B cell (primary cell): ENCODE measurements at places on chromosomes 16 and 17. TPM values are rescaled to one million over a fixed set of nuclear protein-coding genes. Genes with fewer than 3 reads are reported as not detected.

GRCh38 chr17:28878981-28879380 lies 18.6 kb downstream of the FLOT2 start:
- no peak overlapping the region for H3K4me3 ChIP-seq
- no peaks in the 10 kb centered on the region for H3K4me1 ChIP-seq
- no peaks in the 10 kb centered on the region for H3K36me3 ChIP-seq
- no peaks in the 10 kb centered on the region for H3K27me3 ChIP-seq
- H3K27ac ChIP-seq, result no peak overlapping the region

- H3K27ac ChIP-seq, result no peak overlapping the region
- no peak for DNase-seq
Measured at GRCh38 chr17:33523577-33523981, 230.5 kb upstream of the ASIC2 start.

DNA sequence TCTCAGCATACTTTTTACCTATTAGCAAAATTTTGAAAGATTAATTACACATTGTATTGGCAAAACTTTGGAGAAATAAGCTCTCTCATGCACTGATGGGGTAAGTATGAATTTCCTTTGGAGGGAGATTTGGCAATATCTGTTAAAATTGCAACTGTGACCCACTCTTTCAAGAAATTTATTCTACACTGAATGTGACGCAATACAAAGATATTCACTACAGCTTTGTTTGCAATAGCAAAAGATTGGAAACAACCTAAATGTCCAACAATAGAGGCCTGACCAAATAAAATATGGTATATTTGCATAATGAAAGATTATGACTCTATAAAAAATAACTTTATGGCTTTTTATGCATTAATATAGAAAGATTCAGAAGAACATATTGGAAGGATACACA lies 363.5 kb downstream of the GRIN2A start:
- H3K27ac ChIP-seq, result no peak overlapping the region
- H3K36me3 ChIP-seq, result no peaks in the 10 kb centered on the region
- DNase-seq, result no peak
- no peaks in the 10 kb centered on the region for H3K4me1 ChIP-seq
- no peak overlapping the region for H3K4me3 ChIP-seq
- H3K27me3 ChIP-seq, result no peaks in the 10 kb centered on the region

DNA sequence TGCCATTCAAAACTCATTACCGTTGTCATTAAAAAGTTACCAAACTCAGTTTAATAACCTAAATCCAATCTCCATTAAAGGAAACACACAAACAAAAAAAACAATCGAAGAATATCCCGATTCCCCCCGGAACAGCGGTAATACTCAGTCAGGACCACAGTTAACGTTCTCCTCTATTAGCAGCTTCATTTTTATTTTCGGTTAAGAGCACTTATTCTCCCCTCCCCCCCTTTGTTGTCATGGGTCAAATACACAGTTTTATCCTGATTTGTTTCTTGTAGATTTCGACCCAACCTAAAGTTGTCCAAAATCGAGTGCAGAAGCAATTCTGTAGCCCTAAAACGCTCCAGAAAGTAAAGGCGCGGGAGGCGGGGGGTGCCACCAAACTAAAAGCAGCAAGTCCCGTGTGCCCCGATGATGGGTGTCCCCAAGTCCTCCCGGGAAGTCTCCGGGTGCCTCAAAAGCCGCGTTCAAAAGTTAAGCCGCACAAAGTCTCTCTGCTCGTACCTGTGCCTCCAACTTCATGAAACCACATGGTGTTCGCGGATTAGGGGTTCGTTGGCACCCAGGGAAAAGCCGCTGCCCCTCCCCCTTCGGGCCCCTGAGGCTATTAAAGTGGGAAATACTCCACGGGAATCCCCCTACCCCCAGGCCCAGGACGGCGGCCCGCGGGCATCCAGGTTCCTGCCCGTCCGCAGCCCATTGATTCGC lies 996 bp downstream of the SUMO2 start:
- peak overlapping the region; percentile 90 for H3K4me3 ChIP-seq
- peak overlapping the region; percentile 94 for H3K27ac ChIP-seq
- H3K27me3 ChIP-seq, result no peaks in the 10 kb centered on the region
- DNase-seq, result peak; percentile 69
- peaks cover 25% of the 10 kb centered on the region for H3K36me3 ChIP-seq

GRCh38 chr17:27384261-27384701 lies 72.0 kb upstream of the KSR1 start:
- H3K4me3 ChIP-seq, result no peak overlapping the region
- no peaks in the 10 kb centered on the region for H3K27me3 ChIP-seq
- no peak for DNase-seq
- H3K27ac ChIP-seq, result no peak overlapping the region
- H3K4me1 ChIP-seq, result no peaks in the 10 kb centered on the region
- no peaks in the 10 kb centered on the region for H3K36me3 ChIP-seq

GRCh38 chr17:55706808-55707773 lies 15.6 kb downstream of the TMEM100 start:
- H3K27me3 ChIP-seq, result no peaks in the 10 kb centered on the region
- H3K27ac ChIP-seq, result no peak overlapping the region
- DNase-seq, result no peak
- H3K4me1 ChIP-seq, result no peaks in the 10 kb centered on the region

DNA sequence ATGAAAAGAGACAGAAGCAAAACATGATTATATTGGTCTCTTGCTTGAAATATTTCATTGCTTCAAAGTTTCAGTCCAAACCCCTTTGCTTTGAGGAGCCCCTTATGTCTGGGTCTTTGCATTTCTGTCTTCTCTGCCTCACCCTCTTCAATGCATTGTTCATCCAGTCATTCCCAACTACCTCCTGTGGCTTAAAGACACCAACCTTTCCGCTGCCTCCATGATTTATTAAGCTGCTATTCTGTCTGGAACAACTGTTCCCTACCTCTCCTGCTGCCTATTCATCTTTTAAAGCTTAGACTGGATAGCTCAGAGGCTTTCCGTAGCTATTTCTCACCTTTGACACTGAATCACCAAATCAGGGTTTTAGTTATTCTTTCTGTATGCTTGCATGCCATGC lies 2.3 kb downstream of the KRTAP3-2 start:
- H3K4me3 ChIP-seq, result no peak overlapping the region
- no peaks in the 10 kb centered on the region for H3K4me1 ChIP-seq
- no peaks in the 10 kb centered on the region for H3K27me3 ChIP-seq
- no peaks in the 10 kb centered on the region for H3K36me3 ChIP-seq
- no peak for DNase-seq

Gene MC1R
- 12.2 and 13.2 TPM in 2 replicates for total RNA-seq
